ENCODE measurements at places on chromosomes 12 and 14. TPM values are rescaled to one million over a fixed set of nuclear protein-coding genes. Genes with fewer than 3 reads are reported as not detected.
A peak's percentile ranks its signal among the peaks of the same experiment; 100 is the strongest.

DNA sequence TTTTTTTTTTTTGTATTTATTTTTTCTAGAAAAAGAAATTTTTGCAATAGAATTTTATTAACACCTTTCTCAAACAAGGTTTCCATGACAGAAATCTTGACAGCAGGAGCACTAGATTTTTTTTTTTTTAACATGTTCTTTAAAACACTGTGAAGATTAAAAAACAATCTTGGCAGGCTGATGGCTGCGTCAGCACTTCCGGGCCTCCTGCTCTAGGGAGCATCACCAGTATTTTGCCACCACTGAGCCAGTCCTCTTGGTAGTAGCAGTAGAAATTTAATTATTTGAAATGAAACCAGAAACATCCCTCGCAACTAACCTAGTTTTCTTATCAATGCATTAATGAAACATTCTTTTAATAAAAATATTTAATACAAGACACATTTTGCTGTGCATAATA is 99.6 kb downstream of the APAF1 start:
- H3K27ac ChIP-seq, result no peak overlapping the region
- H3K27me3 ChIP-seq, result no peaks in the 10 kb centered on the region

Gene SLC25A47
- not detected for total RNA-seq

- no peaks in the 10 kb centered on the region for H3K27me3 ChIP-seq
- H3K4me1 ChIP-seq, result no peaks in the 10 kb centered on the region
- H3K27ac ChIP-seq, result no peak overlapping the region
- no peak overlapping the region for H3K4me3 ChIP-seq
- H3K36me3 ChIP-seq, result no peaks in the 10 kb centered on the region
- DNase-seq, result peak; percentile 58
Observed at GRCh38 chr12:124174451-124175348, 120.2 kb upstream of the RFLNA start.

DNA sequence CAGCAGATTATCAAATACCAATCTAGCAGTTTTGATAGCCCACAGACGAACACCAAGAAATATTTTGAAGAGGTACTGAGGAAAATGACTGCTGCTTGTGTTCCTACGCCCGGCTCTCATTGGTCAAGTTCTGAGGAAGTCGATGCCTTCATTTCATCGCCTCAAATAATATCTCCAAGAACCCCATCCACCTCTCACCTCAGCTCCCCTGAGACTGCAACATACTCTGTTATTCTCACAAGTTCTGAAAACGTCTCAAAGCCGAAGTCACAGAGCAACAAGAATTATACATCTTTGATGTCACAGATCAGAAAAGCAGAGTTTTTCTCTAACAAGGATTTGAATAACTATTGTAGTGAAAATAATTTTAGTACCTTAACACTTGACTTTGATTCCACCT is 55.5 kb upstream of the BCAT1 start:
- H3K36me3 ChIP-seq, result no peaks in the 10 kb centered on the region
- DNase-seq, result no peak
- H3K27ac ChIP-seq, result no peak overlapping the region

DNA sequence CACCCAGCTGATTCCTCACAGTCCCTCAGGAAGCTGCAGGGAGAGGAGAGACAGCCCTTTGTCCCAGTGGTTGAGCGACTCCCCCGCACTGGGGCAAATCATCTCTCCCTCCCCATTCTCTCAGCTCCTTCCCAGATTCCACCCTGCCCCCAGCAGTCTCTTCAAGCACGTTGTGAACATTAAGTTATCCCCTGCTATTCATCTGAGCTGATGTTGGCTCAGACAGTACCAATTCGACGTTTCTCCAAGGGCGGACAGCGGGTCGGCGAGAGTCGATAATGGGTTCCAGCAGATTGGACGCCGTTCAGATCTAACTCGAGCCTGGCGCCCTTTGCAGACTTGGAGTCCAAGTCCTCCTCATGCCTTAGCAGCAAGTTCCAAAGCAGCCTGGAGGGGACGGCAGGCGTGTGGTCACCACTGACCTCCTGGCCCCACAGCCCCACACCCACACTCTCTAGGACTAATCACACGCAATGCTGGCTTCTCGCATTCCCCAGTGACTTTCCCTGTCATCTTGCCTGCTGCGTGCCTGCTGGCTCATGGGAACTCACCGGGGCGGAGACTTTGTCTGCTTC is 245.9 kb downstream of the CHST11 start:
- H3K4me3 ChIP-seq, result no peak overlapping the region
- DNase-seq, result no peak
- no peaks in the 10 kb centered on the region for H3K36me3 ChIP-seq
- H3K4me1 ChIP-seq, result peaks cover 14% of the 10 kb centered on the region
- no peak overlapping the region for H3K27ac ChIP-seq

DNA sequence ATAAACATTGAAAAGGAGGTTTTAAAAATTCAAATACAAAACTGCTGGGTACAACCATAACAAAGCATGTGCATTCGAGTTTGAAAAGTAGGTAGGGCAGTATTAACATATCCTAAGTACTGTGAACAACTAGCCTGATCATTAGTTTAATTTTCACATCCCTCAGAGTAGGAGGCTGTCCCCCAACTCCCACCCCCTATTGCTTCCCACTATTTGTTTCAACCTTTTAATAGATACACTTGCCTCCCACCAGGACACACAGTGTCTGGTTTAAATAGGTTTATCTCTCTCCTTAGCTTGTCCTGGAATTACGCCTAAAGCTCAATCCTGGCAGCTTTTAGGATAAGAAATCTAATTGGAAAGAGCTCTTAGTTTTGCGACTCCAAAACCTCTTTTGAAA is 2.1 kb downstream of the TAOK3 start:
- H3K4me1 ChIP-seq, result peaks cover 13% of the 10 kb centered on the region
- H3K27me3 ChIP-seq, result no peaks in the 10 kb centered on the region
- peak overlapping the region; percentile 76 for H3K4me3 ChIP-seq
- H3K27ac ChIP-seq, result no peak overlapping the region
- no peaks in the 10 kb centered on the region for H3K36me3 ChIP-seq
- no peak for DNase-seq

- no peak overlapping the region for H3K4me3 ChIP-seq
- H3K27ac ChIP-seq, result no peak overlapping the region
- peaks cover 7% of the 10 kb centered on the region for H3K27me3 ChIP-seq
- no peaks in the 10 kb centered on the region for H3K36me3 ChIP-seq
Observed at GRCh38 chr12:94690198-94690771, 39.9 kb upstream of the TMCC3 start.

DNA sequence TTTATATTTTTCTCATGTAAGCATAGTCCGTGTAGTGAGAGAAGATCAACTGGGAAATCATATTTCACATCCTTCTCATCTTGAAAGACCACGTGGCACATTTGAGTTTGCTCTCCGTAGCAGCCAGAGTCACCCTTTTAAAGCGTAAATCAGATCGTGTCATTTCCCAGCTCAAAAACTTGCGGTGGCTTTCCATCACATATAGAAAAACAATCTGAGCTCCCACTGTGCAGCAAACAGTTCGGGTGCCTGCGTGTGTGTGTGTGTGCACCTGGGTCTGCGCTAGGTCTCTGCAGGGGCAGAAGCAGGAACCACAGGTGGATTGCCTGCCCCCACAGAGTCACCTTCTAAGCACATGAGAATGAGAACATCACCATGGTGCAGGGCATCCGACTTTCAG is 338.2 kb downstream of the TRHDE start:
- H3K36me3 ChIP-seq, result no peaks in the 10 kb centered on the region
- H3K27me3 ChIP-seq, result no peaks in the 10 kb centered on the region
- H3K27ac ChIP-seq, result no peak overlapping the region
- no peak for DNase-seq
- H3K4me3 ChIP-seq, result no peak overlapping the region

Gene PRH2
- total RNA-seq, result not detected

Gene RPS26
- total RNA-seq, result 39.4 TPM

DNA sequence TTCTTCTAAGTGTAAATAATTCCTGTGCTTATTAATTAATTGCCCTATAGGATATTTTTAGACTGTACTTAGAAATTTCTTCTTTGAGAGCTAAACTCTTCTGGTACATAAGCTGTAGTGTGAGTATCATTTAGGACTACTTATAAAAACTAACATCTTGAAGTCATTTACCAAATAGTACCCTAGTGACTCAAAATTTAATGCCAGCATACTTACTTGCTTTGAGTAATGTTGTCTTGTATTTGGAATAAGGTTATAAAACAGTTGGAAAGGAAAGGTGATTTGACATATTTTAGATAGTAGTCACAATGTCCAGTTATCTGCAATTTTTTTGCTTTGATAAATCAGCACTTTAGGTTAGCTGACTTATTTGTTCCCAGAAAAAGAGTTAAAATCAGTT is 39.1 kb downstream of the SPATA7 start:
- no peaks in the 10 kb centered on the region for H3K36me3 ChIP-seq
- H3K27me3 ChIP-seq, result no peaks in the 10 kb centered on the region
- H3K4me1 ChIP-seq, result peaks cover 2% of the 10 kb centered on the region
- no peak overlapping the region for H3K4me3 ChIP-seq
- DNase-seq, result peak; percentile 49
- H3K27ac ChIP-seq, result no peak overlapping the region

Gene SPX
- total RNA-seq, result 19.8 TPM

Gene EEA1
- total RNA-seq, result 36.5 TPM

DNA sequence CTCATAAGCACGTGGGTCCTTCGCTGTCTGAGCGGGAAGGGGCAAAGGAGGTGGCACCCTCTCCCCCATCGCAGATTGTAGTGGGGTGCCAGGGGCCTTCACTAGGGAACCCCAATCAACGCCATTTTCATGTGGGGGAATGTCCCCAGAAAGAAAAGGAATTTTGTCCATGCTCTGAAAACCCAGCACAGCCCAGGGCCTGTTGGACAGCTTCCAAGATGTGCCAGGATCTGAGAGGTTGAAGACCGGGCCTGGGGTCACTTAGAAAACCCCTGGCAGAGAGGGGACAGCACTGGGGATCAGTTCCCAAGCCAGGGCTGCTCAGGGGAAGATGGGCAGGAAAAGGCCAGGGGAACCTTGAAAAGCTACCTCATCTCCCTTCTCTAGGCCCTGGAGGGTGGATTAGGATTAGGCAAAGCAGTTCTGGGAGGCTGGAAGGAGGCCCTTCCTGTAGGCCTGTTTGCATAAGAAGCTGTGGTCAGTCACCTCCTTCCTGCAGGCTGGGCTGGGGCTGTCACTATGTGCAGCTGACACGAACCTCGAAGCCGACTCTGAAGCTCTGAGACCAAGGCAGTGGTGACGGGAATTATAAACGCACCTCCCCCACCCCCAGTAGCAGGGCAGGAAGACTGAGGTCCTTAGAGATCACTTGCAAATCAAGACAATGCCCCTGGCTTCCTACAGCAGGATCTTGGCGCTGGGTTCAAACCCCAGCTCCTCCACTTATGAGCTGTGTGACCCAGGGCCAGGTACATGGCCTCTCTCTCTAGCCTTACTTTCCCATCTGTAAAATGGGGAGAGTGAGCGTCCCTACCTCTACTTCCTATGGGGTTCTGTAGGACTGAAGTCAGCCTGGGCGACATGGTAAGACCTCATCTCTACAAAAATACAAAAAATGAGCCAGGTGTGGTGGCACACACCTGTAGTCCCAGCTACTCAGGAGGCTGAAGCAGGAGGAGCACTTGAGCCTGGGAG is 29.0 kb downstream of the TESC start:
- DNase-seq, result no peak
- no peak overlapping the region for H3K4me3 ChIP-seq
- H3K4me1 ChIP-seq, result no peaks in the 10 kb centered on the region
- H3K36me3 ChIP-seq, result no peaks in the 10 kb centered on the region
- no peak overlapping the region for H3K27ac ChIP-seq

Gene INHBC
- total RNA-seq, result not detected

DNA sequence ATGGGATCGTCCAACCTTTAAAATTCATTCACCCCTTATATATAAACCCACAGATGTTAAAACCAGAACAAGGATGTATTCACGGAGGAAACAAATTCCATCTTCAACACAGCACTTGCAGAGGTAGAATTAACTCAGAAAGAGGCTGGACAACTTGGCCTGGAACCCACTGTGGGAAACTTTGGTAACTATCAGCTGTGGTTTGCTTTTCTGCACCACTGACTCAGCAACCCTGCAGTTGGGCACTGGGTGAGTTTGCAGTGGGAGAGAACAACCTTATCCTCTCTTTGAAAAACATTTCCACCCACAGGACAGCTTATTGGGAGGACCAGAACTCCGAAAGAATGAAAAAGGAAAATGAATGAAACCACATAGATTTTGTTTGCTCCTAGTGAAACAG is 66.3 kb downstream of the ZNF664 start:
- H3K27me3 ChIP-seq, result no peaks in the 10 kb centered on the region
- H3K4me3 ChIP-seq, result no peak overlapping the region
- H3K27ac ChIP-seq, result no peak overlapping the region
- peak; percentile 84 for DNase-seq

Gene PRKAG1
- 47.1 TPM for total RNA-seq

Gene CLEC4D
- not detected for total RNA-seq

GRCh38 chr14:84477996-84478395 is 1051.9 kb upstream of the FLRT2 start:
- no peaks in the 10 kb centered on the region for H3K36me3 ChIP-seq
- no peak overlapping the region for H3K27ac ChIP-seq
- H3K4me3 ChIP-seq, result no peak overlapping the region
- peaks cover 12% of the 10 kb centered on the region for H3K4me1 ChIP-seq
- DNase-seq, result no peak

DNA sequence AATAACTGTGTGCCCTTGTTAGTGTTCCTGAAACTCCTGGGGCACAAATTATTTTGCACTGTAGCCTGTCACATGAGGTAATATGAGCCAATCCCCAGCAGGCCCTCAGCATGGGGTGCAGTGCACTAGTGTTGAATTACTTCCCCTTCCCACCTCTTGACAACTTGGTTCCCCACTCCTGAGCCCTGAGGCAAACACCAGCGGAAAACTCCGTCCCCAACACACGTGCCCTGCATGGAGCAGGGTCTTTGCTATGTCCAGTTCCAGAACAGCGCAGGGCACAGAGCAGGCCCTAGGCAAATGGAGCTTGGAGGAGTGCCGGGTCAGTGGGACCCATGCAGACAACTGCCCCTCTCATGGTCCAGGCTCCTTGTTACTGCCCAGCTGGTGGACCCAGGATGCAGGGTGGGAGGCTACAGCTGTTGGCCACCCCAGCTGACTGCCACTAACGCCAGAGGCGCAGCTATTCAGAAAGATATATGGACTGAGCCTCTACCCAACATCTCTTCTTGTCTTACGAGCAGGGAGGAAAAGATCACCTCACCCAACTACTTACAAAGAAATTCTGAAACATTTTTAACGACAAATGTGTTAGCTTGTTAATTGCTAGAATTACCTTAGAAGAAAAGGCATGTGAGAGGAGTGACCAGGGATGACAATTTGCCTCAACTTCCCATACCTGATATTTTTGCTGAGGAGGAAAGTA is 71.6 kb downstream of the NT5DC3 start:
- no peaks in the 10 kb centered on the region for H3K4me1 ChIP-seq
- no peak overlapping the region for H3K27ac ChIP-seq
- DNase-seq, result no peak
- no peaks in the 10 kb centered on the region for H3K27me3 ChIP-seq

Gene BEST3
- total RNA-seq, result 1.0 TPM

Gene SOX5
- 14.1 TPM for total RNA-seq

Gene PTGER2
- not detected for total RNA-seq

Gene SLC10A1
- total RNA-seq, result not detected

Gene SRRM4
- total RNA-seq, result 0.46 TPM

All from astrocyte (in vitro differentiated cells and primary cell).